ENCODE measurements at places on chromosomes 11 and 22. TPM values are rescaled to one million over a fixed set of nuclear protein-coding genes. Genes with fewer than 3 reads are reported as not detected.

The CD6 gene
- polyA plus RNA-seq, result 0.07 TPM

The TCN2 gene
- 3.8 TPM for polyA plus RNA-seq

The POTEH gene
- polyA plus RNA-seq, result not detected

The C11orf91 gene
- polyA plus RNA-seq, result 0.15 TPM

The GVQW3 gene
- 3.8 TPM for polyA plus RNA-seq

The MIOX gene
- not detected for polyA plus RNA-seq

- no peak for DNase-seq
These were observed 35.4 kb downstream of the CDKN1C start for GRCh38 chr11:2849994-2850770.

- DNase-seq, result no peak
These were observed 50.5 kb upstream of the ZBED5 start for GRCh38 chr11:10908215-10908951.

GRCh38 chr11:61793083-61793828 is 545 bp downstream of the FEN1 start:
- DNase-seq, result peak; percentile 31

GRCh38 chr11:36390963-36391471 is 94.9 kb downstream of the PRR5L start:
- DNase-seq, result no peak

GRCh38 chr11:25758145-25758661 is 573.7 kb upstream of the ANO3 start:
- DNase-seq, result no peak

DNA sequence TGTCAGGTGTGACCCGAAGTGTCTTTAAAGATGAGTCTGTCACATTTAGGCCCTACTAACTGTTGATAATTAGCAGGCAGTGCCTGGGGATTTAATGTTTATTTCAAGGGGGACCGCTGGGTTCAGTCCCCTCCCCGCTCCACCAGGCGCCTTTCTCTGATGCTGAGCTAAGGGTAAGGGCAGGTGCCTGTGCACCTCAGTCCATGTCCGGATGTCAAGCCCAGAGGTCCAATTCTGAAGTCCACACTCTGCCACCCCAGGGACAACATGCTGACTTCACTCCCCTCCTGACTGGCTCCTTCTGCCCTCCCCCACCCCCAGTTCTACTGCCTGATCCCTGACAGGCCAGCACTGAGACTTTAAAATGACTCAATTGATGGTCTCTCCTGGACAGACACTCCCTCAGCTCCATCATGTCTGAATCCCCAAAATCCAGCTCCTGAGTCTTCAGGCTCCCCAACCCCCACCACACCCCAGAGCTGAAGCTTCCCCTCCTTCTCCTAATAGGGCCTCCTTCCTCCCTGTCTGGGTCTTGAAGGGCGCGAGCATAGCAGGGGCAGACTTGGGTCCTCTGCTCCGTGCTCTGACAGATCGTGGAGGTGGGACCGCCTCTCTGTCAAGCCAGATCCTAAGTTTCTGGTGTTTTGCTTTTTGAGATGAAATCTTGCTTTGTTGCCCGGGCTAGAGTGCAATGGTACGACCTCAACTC is 49.8 kb upstream of the ANO1 start:
- no peak for DNase-seq

GRCh38 chr11:102238391-102238821 is 78.9 kb upstream of the BIRC3 start:
- DNase-seq, result no peak

DNA sequence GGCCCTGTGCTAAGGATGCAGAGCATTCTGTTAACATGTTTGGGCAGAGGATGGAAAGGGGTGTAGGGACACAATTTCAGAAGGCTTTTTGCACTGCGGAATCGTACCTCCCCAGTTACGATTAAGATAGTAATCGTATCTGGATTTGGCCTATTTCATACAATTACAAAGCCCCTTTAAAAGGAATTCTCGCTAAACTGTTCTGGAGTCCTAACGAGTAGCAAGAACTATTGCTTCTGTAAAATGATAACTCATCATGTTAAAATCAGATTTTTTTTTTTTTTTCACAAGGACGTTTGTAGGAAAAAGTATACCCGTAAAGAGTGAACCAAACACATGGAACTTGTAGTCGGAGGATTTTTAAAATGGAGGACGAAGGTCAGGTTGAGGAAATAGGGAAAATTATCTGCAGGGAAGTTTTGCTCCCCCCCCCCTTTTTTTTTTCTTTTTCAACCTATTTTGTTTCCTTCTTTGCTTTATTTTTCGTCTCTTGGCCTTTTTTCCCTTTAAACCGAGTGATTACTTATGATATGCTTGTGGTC is 934 bp downstream of the HSD17B12 start:
- DNase-seq, result peak; percentile 19

DNA sequence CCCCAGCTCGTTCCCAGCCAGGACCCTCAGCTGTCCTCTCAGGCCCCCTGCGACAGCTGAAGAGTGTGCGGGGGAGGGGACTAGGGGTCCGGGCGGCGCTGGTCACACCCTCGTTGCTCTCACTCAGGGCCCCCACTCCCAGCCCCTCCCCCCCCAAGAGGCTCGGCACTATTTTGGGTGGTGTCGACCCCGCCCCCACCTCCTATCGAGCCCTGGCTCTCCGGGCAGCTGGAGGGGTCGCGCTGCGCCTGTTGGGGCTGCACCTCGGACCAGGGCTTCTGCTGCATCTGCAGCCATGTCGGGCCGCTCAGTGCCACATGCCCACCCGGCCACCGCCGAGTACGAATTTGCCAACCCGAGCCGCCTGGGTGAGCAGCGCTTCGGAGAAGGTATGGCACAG is at the start of gene HSPB2:
Gene HSPB2, plus strand, starts transcription at position 200 of the 400 bp plus-strand sequence. Its CDS starts 96 bp downstream, at position 296.
- no peak for DNase-seq

DNA sequence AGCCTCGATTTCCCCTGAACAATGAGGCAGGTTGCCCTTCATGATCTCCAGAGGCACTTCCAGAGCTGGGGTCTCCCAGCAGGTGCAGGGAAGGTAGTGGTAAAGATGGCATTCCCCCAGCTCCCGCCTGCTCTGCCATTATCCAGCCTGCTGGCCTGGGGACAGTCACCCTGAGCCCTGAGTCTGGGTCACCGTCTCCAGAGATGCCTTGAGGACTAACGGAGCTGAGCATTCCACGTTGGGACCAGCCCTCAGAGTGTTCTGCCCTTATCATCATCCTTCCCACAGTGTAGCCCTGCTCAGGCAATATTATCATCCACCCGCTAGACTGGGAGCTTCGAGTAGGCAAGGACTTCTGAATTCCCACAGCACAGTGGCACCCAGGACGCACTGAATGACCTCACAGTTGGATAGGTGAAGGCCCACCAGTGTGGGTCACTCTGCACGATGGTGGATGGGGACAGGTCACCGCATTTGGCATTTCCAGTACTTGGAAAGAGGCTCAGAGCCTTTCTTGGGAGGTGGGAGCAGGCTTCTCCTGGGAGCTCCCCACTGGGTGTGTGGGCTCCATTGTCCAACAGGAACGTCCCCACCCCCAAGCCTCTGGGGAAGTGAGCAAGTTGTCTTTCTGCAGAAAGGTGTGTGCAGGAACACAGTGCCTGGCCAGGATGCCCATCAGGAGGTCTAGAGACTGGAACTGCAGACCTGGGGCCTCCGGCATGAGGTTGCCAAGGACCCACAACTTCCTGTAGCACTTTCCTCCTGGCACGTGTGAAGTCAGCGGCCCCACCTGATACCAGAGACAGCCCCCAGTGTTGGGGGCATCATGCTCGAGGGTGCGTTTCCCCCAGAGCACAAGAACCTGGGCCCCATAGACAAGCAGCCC is 51.4 kb upstream of the WNT7B start:
- no peak for DNase-seq

- no peak for DNase-seq
These were observed 68.7 kb downstream of the PRR5L start for GRCh38 chr11:36364551-36365325.

GRCh38 chr11:77141034-77141433 is 13.0 kb downstream of the MYO7A start:
- no peak for DNase-seq

DNA sequence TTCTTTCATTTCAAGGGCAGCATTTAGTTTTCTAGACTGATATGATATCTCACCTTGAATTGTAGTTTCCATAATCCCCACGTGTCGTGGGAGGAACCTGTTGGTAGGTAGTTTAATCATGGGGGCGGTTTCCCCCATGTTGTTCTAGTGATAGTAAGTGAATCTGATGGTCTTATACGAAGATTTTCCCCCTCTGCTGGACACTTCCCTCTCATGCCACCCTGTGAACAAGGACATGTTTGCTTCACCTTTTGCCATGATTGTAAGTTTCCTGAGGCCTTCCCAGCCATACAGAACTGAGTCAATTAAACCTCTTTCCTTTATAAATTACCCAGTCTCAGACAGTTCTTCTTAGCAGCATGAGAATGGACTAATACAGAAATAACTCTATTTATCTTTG is 851.1 kb upstream of the FAT3 start:
- DNase-seq, result peak; percentile 33

DNA sequence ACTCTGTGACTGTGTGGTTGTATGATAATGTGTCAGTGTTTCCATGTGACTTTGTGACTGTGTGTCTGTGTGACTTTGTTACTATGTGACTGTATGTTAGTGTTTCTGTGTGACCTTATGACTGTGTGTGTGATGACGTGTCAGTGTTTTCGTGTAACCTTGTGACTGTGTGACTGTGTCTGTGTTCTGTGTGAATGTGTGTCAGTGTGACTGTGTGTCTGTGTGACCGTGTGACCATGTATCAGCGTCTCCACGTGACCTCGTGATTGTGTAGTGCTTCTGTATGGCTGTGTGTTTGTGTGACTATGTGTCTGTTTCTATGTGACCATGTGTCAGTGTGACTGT is 9.5 kb upstream of the PKNOX2 start:
- no peak for DNase-seq

- no peak for DNase-seq
These were observed 439 bp downstream of the SPA17 start for GRCh38 chr11:124674168-124674517.

GRCh38 chr11:35214792-35215193 is 75.8 kb downstream of the CD44 start:
- DNase-seq, result no peak

GRCh38 chr22:41387341-41387740 is 5.6 kb downstream of the TEF start:
- DNase-seq, result no peak

DNA sequence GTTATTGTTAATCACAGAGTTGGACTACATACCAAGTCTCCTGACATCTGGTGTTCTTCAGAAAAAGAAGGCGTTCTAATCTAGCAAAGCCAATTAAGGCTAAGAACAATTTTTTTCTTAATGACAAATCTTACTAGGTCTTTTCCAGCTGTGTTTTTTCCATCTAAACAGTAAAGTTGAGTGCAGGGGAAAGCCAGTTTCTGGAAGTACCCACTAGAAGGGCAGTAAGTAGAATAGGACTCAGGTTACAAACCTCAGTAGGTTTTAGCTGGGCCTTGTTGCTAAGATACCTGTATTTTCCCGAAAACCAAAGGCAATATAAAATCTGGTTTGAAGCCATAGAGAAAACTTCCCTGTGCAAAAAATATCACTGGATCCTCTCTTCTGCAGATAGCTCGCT is 351.9 kb downstream of the ETS1 start:
- no peak for DNase-seq

GRCh38 chr22:29710922-29711593 is 8.7 kb upstream of the CABP7 start:
- no peak for DNase-seq

GRCh38 chr11:1908618-1909017 is 10.9 kb upstream of the TNNT3 start:
- DNase-seq, result no peak

- no peak for DNase-seq
These were observed 35.3 kb upstream of the POU2AF1 start for GRCh38 chr11:111414267-111414931.

DNA sequence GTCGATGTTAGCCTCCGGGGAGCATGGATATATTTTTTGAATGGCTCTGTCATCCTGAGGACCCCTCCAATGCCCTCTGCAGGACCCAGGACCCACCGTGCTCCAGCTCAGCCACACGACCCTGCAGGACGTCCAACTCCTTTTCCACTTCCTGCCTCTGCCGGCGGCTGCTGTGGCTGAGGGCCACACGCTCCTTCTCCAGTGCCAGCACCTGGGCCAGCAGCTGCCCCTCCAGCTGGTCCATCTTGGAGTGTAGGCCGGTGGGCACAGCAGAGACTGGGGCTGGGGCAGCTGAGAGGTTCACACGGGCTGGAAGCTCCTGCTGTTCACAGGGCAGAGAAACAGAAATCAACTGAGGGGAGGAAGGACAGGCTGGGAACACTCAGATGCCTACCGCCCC is 15.6 kb downstream of the NPTXR start:
- DNase-seq, result no peak

DNA sequence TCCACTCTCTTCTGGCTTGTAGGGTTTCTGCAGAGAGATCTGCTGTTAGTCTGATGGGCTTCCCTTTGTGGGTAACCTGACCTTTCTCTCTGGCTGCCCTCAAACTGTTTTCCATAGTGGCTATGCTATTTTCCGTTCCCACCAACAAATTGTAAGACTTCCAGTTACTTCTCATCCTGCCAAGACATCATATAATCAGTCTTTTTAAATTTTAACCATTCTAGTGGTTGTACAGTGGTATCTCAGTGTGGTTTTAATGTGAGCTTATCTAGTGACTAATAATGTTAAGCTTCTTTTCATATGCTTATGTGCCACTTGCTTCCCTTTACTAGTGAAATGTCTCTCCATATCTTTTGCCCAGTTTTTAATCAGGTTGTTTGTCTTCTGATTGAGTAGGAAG is 13.6 kb upstream of the TRIM29 start:
- DNase-seq, result no peak

GRCh38 chr22:44444341-44445306 is 53.4 kb downstream of the RTL6 start:
- no peak for DNase-seq

GRCh38 chr22:19717181-19717580 is 2.9 kb downstream of the SEPTIN5 start:
- no peak for DNase-seq

- no peak for DNase-seq
These were observed 49.0 kb upstream of the SERPIND1 start for GRCh38 chr22:20724676-20725454.

DNA sequence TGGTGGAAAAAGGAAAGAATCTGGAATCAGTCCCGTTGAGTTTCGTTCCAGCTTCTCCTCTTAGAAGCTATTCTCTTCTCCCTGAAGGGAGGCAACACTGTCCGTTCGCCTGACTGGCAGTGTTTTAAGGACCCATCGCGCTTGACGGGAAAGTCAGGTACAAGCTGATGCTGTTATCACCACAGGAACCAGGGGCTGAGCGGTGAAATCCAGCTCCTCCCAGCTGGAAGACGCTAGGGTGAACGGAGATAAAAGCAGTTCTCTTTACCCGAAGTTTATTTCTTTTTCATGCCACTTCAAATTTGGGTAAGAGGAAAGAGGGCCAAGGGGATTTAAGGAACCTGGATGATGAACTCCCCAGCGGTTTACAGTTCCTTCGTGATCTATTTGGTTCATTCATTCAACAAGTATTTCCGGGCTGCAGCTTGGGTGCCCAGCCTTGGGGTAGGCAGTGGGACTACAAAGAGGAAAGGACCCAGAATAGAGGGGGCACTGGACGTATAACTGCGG is 551 bp upstream of the DEUP1 start:
- peak; percentile 2 for DNase-seq

DNA sequence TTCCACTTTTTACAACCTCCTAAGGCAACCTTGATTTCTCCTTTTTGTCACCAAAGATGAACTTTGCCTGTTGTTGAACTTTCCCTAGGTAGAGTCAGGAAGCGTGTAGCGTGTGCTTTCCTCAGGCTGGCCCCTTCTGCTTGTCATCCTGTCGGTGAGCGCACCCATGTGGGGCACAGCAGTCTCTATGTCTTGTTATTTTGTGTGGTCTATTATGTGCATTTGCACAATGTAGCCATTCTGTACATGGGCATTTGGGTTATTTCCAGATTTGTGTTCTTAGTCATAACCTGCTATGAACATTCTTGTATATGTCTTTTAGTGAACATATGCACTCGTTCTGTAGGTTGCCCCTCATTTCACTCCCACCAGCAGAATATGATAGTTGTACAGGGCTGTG is 34.9 kb downstream of the CABIN1 start:
- DNase-seq, result no peak

All from A549 (cell line).